ENCODE measurements at places on chromosomes 3 and 15.

GRCh38 chr3:169060037-169060436, 603.5 kb downstream of the MECOM start:
- DNase-seq, result no peak

GRCh38 chr3:72390841-72391240, 457.4 kb downstream of the SHQ1 start:
- DNase-seq, result no peak

DNA sequence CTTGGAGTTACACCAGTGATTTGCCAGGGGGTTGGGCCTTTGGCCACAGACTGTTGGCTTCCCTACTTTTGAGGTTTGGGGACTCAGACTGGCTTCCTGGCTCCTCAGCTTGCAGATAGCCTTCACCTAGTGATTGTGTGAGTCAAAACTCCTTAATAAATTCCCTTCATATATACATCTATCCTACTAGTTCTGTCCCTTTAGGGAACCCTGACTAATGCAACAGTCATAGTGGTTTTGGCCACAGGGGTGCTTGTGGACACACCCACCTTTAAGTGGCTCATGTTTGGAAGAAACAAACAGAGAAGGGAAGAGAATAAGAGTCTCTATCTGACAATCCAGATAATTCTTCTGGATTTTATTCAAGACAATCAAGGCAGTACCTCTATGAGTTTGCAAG, 457.7 kb downstream of the EPHA3 start:
- DNase-seq, result no peak

DNA sequence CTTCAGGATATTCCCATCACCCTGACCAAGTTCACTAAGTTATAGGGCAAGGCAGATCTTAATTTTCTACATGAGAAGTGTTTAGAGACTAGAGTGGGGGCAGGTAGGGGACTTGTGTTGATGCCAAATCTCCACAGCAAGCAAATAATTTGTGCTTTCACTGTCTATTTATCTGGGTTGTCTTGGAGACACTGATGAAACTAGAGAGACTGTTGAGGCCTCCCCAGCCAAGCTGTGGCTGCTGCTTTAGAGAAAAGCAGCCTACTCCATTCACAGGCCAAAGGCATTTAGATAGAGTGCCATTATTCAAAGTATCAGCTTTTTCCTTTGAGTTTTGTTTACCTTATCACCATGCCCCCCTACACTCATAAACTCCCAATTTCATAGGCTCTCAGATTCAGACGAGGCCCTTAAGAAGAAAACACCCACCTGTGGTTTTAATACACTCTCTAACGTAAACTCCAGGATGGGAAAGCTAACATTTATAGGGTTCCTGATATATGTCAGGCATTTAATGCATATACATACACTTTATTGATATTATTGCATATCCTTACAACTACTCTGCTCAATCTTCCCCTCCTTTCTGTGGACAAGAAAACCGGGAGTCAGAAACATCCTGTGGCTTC, 130.4 kb upstream of the FOXB1 start:
- no peak for DNase-seq

DNA sequence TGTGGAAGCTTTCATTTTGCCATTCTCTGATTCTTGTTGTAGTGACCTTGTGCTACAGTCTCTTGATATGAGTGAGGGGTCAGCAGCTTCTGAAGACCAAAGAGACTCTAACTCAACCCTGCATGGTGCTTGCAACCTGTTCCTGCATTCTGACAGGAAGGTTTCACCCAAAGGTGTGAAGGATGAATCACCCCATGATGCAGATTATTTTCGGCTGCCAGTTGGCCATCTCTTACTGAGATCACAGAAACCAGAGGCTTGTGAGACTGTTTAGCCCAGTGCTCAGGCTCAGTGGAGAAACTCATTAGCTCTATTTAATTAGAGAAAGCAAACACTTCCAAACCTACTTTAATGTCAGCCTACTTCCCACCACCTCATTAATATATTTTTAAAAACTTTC, 29.2 kb upstream of the TPRG1 start:
- DNase-seq, result no peak

DNA sequence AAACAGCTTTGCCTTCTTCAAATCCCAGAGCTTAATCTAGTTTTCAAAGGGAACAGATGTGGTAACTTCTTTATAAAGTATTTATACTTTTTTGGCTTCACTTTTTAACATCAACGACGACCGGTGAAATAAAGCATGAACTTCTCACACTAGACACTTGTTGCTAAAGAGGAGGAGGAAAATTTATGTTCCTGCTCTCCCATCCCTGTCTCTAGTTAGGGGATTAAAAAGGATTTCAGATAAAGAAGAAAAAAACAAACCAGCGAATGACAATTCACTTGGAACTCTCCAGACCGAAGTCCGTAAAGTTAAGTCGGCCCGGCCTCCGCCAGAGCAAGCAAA, 672 bp downstream of the NEDD4 start:
- DNase-seq, result no peak

DNA sequence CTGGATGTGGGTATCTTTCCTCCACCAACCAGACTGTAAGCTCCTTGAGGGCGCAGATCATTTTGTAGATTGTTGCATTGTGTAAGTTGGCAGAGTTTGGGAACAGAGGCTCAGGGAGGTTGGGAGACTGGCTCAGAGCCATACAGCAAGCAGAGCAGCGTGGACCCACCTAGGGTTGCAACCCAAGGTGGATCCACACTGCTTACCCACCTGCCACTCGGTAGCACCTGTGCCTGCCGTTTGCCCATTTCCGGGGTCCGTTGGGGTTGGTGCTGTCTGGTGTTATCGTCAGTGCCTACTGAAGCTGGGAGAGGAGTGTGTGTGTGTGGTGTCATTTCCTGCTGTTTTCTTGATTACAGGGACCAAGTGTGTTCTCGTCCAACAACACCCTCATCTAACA, 19.0 kb downstream of the SMAD6 start:
- DNase-seq, result no peak

- no peak for DNase-seq
Measured at GRCh38 chr15:92520914-92521623, 127.4 kb downstream of the ST8SIA2 start.

DNA sequence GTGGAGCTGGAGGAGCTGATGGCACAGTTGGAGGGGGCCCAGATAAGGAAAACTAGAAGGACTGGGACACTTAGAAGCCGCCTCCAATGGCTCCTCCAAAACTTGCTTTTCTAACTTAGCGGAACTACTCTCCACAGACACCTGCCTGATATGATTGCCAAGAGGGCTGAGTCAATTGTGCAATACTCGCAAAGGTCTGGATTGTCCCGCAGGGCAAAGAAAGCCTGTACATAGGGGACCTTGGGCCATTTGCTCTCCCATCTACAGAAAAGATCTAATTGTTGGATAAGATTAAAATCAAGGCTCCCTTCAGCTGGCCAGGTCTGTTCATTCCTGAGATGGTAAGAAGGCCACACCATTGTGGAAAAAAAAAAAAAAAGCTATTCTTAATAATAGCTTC, 69.7 kb upstream of the ATP11B start:
- DNase-seq, result no peak

GRCh38 chr15:67148196-67148701, 82.8 kb downstream of the SMAD3 start:
- no peak for DNase-seq

DNA sequence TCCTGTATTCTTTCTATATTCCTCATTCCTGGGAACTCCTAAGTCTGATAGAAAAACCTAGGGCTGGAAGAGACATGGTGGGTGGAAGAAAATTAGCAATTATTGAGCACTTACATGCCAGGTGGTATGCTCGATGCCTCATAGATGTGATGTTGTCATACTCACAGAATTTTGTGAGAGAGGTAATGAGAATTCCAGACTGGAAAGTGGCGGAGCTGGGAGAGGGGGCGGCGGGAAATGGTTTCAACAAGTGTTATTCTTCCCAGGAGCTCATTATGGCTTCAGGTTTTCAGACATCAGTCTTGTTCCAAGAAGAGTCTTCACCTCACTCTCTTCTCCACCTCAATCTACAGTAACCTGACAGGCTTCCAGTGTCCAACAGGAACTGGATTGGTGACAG, 16.2 kb downstream of the TIMP4 start:
- no peak for DNase-seq

- no peak for DNase-seq
Measured at GRCh38 chr3:105802118-105802706, 66.6 kb downstream of the CBLB start.

GRCh38 chr15:53323191-53323590, 436.3 kb downstream of the WDR72 start:
- DNase-seq, result no peak

DNA sequence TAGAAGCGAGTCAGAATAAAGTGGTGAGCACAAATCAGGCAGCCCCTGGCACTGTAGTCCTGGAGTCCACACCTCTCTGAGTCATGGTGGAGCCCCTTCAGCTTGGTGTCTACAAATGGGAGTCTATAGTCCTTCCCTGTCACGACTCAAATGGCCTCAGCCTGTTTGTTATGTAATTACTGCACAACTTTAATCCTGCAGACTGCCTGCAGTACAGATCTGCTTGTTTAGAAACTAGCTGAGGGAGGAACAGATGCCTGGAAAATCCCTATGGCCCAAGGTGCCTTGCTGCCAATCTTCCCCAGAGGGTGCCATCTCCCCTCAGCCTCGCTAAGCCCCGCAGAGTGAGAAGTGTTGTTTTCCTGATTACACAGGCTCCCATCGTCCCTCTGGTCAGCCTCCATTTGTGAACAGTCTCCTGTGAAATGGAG, 3.9 kb upstream of the CXCR6 start:
- DNase-seq, result no peak

- DNase-seq, result no peak
Measured at GRCh38 chr15:69082021-69082502, 67.6 kb downstream of the NOX5 start.

DNA sequence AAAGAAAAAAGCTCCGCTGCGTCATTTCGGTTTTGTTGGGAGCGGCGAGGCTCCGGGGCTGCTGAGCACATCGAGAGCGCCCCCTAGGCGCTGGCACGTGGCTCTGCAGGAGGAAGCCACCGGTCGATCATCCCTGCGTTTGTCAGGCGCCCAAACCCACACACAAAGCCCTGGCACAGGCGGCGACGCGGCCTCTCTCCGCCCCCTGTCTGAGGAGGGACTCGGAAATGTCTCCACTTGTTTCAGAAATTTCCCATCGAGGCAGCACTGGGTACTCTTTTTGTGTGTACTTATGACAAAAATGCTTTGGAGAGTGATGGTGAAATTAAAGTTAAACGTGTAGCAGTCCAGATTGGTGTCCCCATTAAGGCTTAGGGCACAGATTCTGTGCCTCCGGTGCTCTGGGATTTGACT, 407.3 kb upstream of the ONECUT1 start:
- no peak for DNase-seq

- DNase-seq, result no peak
Measured at GRCh38 chr3:132730891-132731580, 8.8 kb upstream of the NPHP3 start.

DNA sequence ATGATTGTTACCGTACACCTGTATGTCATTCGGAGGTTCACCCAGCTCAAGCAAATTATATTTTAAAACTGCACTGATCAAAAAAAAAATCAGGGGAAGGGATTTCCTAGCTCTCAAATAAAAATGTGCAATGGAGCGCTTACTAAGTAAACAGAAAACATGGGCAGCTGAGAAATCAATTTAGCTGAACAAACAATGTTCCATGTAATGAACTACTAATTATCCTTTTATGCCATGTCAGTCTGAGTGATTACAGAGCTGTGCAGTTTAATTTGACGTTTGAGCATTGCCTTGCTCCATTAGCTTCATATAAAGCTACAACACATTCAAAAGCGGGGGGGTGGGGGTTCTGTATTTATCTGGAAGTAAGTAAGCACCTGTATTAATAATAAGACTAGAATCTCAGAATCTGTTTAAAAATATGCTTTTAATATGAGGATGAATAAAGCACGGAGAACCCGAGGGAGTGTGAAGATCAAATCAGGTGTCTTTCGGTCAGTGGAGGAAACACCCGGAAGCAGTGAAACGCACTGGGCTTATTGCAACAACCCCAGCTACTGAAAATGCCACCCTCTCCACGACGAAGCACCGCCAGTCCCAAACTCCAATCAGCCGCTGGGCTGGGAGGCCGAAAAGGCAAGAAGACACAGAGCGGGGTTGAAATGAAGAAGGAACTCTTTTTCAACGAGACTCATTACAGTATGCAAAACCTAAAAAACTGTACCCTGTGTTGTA, 196.5 kb upstream of the ATP11B start:
- DNase-seq, result peak; percentile 85
